ENCODE measurements at places on chromosomes 11 and 22.

DNA sequence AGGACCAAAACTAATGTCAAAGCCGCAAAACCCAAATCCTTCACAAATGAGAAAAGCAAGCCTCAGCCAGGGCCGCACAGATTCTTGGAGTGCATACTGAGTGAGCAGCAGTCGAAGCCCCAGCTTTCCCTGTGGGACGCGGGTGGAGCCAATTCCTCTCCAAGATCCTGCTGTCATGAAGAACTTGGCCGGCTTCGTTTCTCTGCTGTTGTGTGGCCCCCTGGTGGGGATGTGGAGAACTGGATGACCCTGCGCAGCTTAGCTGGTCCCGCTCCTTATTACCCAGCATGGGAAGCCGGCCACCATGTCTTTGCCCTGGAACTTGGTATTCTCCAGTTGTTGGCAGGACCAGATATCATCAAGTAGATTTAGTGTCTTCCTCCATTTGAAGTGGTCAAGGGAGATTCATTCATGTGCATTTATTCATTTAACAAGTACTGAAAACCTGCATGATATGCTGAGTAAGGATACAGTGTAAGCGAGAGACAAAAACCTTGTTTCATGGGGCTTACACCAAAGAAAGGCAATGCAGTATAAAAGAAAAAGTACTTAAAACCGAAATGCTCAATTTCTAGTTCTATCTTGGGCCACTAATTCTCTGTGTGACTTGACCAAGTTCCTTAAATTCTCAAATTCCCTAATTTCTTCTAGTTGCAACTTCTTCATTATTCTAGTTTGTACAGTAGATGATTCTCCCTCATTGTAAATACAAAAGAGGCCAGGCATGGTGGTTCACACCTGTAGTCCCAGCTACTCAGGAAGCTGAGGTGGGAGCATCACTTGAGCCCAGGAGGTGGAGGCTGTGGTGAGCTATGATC, 56.7 kb upstream of the CRTAM start:
- peak; percentile 42 for DNase-seq

- DNase-seq, result no peak
These were observed 1173.3 kb downstream of the LRRC4C start for GRCh38 chr11:40286137-40286536.

GRCh38 chr11:128704517-128704916, 10.6 kb downstream of the FLI1 start:
- no peak for DNase-seq

DNA sequence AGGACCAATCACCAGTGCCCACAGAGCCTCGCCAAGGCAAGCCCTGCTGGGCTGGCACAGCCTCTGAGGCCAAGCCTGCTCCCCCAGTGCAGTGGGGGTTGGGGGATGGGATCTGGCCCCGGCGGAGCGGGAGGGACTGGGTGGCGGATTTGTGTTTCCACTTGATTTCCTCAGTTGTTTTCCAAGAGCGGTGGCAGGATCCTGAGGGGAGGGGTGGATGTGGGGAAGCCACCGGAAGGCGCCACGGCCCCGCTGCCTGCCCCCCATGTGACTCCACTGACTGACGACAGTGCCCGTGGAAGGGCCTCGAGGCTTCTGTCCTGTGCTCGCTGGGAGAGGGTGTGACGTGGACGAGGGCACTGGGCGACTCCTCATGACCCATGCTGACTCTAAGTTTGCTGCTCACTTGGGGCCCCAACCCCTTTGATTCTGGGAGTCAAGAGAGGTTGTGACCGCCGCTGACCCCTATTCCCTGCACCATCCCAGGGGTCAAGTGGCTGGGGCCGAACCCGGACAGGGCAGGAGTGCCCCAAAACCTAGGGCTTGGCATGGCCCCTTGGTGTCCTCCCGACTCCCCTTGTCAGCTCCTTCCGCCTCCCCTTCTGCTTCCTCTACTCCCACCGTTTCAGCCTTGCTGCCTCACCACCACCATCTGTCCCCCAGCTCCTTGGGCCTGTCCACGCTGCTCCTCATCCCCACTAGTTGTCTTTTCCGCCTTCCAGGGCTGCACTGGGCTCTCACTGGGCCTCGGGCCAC, 23.5 kb upstream of the PICK1 start:
- DNase-seq, result peak; percentile 88

DNA sequence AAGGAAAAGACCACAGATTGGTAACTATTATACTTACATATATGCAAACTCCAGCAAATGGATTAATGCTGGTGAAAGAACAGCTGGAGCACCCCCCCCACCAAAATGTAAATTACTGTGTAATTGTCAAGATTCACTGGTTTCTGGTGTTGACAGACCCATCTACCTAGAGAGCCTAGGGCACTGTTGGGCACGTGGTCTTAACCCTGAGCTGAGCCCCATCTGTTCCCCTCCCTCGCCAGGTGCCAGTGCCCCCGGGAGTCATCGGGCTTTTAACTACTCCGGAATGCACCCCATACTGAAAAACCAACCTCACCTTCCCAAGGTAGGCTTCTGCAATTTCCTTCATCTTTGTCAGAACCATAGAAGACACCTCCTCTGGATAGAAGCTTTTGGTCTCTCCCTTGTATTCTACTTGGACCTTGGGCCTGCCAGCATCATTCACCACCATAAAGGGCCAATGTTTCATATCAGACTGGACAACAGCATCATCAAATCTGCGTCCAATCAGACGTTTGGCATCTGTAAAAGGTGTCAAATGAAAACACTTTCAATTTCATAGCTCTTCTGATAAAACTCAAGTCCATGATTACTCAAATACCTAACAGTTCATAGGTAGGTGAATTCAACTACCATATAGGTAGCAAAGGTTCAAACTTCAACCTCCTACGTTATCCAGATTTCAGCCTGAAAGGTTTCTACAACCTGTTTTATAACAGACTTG, 1.5 kb downstream of the HSPA8 start:
- DNase-seq, result no peak

DNA sequence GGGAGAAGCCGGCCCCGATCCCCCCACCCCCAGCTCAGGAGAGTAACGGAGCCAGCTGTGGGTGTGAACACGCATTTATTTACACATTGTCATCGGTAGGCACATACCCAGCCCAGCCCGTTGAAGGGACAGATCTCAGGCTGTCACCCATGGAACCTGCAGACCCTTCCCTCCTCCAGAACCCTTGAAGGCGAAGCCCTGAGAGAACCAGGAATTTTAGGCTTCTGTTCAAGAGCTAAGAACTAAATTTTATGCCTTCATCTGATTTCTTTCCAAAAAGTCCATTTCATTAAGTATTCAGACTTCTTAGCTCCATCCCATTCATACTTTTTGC, 379 bp upstream of the BRMS1 start:
- no peak for DNase-seq

DNA sequence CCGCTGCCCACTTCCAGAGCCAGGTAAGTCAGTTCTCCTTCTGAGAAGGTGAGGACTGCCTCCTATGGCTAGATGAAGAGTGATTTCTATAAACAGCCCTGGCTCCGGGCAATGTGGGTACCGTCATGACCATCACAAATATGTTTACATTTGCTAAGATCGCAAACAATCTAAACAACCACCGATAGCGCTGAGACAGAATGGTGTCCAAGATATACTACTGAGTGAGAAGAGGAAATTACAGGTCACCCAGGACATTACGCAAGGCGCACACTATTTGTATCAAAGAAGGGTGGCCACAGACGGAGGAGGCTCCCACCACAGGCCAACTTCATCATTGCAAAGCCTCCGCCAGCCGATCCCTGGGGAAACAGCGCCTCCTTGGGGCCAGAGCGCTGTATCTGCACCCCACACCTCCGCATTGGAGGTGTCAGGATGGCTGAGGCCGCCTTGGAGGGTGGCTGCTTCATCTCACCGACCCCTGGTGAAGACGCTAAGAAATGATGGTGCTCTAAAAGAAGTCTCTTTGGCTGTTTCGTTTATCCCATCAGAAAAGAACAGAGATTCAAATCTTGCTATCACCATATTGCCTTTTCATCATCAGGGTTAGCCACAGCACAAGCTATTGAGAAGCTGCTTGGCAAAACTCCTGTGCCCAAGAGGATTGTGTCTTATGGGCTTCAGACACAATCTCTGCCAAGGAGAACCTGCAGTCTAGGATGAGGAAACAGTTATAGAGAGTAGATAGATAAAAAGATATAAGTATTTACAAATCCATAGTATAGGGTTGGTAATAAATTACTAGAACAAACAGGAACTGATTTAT, 12.3 kb upstream of the ASRGL1 start:
- no peak for DNase-seq

- no peak for DNase-seq
These were observed 5.3 kb upstream of the INS start for GRCh38 chr11:2166091-2166851.

DNA sequence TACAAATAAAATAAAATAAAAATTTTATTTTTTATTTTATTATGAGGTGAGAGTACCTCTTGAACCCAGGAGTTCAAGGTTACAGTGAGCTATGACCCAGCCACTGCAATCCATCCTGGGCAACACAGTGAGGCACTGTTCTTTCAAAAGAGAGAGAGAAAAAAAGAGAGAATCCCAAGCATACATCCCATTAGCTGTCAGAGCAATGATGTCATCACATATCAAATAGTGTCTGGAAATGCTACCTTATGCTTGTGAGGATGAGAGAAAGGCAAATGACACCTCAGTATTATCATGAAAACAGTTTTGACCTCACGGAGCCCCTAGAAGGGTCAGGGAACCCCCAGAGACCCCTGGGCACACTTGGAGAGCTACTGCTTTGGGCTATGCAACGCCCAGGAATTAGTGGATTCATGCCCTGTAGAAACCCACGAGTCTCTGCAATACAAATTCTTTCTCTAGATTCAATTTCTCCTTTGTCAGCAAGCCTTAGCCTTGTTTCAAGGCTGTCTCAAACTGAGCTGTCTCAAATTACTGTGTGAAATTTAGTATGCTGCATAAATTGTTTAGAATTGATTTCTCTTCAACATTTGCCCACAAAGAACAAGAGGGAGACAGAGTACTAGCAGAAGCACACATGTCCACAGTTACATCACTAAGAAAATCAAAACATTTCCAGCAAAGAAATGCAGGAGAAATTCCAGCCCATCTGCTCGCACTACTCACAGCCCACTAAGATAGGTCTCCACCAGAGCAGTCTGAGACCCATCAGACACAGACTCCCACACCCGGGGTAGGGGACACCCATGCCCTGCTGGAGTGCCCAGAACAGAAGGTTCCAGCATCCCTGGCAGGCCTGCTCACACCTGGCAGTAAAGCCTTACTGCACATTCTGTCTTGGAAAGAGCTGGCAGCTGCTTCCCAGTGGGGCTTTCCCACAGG, 18.1 kb downstream of the DGCR2 start:
- DNase-seq, result no peak

DNA sequence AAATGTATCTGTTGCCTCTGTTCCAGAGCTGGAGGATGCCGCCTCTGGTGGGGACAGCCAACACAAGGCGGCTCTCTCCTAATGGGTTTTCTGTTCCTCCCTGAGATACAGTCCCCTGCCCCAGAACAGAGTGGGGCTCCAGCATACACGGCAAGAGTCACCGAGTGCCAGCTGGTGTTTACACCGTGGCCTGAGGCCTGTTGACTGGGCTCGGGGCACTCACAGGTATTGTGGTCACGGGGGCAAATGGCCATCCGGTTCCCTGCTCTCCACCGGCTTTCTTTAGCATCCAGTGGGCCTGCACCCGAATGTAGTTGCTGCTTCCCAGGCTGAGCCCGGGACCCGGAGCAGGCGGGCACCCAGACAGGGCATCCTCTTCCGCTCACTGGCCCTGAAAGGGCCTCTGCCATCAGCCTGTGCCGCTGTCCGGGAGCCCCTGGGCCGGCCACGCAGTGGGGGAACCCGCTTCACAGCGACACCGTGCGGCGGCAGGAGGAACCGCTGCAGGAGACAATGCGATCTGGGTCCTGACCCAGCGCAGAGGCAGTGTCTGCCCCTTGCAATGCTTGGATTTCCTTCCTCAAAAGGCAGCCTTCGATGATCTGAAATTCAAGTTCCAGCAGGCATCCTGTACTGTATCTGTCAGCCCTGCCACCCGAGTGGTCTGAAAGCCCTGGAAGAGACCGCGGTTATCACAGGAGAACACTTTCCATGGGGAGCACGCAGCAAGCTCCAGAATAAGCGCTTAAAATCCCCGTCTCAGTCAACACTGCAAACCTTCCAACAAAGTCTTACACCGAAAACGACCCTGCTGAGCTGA, 859 bp upstream of the KRTAP5-5 start:
- peak; percentile 44 for DNase-seq

DNA sequence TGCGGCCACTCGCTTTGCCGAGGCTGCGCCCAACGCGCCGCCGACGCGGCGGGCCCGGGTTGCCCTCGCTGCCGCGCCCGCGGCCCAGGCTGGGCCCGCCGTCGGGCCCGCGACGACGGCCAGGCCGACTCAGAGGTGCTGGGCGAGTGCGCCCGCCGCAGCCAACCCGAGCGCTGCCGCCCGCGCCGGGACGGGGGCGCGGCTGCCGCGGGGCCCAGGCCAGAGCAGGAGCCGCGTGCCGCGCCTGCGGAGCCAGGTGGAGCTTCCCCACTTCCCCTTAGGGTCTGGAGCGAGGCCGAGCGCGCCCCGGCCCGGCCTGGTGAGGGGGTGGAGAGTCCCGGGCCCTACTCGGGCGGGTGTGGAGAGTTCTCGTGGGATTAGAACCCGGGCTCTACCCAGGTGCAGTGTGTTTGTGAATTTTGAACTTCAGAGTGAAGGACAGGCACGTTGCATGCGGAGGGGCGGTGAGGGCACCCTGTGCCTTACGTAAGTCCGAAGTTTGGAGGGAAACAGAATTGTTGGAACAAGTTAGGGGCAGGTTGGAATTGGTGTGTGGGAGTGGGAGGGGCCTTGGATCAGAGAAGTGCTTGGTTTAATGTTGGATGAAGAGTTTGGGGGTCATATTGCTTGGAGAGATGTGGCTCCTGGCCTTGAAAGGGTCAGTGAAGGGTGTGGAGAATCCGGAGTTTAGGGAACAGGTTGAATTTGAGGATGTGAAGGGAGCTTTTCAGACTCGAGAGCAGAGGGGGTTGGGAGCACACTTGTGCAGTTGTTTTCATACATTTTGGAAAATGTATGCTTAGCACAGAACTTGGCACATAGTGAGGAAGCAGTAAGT, 697 bp downstream of the RNF169 start:
- DNase-seq, result no peak

GRCh38 chr11:105829084-105829483, 193.0 kb downstream of the MSANTD4 start:
- no peak for DNase-seq

DNA sequence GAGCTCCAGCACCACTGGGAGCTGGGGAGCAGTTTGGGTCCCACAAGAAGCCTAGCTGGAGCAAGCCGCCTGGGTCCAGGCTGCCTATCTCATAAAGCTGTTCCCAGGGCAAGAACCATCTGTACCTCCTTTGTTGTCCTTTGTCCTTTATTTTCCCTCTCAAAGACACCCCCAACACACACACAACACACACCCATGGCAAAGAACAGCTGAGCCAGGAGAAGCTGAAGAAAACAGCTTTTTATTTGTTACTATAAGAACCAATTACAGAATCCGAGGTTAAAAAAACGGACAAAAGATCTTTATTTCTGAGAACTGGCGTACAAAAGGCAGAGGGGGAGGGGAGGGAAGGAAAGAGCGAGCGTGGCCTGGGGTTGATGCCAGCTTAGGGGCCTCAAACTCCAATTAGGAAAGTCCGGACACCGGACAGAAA, 1.7 kb upstream of the TUT1 start:
- peak; percentile 41 for DNase-seq
